ENCODE measurements at places on chromosomes 12 and 14. TPM values are rescaled to one million over a fixed set of nuclear protein-coding genes. Genes with fewer than 3 reads are reported as not detected.

Gene NKX2-1
- 148 TPM for polyA plus RNA-seq

Gene RACGAP1
- polyA plus RNA-seq: 37.9 TPM

Gene NKX2-8
- polyA plus RNA-seq: 0.11 TPM

DNA sequence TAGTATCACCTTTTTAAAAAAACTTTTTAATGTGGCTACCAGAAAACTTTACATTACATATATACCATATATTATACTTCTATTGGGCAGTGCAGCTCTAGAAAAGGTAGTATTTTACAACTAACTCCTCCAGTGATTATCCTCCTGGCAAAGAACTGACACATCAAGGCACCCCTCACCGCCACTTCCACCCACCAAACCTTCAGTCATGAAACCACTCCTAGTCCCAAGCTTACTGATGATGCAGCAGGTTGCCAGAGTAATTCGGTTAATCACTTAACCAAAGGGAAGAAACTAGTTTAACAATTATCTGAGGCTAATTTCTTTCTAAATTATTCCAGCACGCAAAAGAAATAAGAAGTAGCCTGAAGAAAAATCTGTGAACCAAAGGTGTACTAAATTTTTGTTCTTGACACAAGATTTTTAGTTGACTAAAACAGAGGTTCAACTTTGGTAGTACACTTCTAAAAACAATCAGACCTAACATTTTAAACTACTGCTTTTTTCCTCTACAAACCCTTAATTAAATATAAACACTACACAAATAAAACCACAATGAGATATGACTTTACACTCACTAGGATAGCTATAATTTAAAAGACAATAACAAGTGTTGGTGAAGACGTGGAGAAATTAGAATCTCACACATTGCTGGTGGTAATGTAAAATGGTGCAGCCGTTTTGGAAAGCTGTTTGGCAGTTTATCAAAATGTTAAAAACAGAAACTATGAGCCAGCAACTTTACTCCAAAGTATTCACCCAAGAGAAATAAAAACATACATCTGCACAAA, 16.7 kb downstream of the SPPL3 start:
- DNase-seq: no peak

DNA sequence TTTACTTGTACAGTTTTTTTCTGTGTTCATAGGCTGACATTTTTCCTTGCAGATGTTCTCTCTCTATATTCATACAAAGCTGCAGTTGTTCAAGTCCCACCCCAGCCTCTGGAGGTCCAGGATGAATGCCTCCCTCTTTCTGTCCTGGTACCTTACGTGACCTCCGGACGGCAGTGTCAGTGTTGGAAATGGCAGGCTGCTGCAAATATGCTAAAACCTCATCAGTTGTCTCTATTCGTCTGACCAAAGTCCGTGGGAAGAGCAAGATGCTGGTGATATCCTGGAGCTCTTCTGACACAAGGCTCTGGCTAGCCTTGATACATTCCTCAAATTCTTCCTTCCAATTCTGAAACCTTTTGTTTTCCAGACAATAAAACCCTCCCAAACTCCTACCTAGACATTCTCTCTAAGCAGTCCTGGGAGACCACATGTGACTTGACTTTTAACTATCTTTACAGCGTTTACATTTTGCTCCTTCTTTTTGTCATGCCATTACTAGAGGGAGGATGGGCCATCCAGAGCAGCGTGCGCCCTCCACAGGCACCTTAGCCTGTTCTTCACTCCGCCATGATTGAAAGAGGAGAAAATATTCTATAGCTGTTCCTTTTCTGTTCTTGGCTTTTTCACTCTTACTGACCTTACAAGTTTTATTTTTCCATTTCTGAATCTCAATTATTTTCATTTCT, 143.6 kb downstream of the RGS6 start:
- no peak for DNase-seq

GRCh38 chr12:101608301-101609133, 13.7 kb downstream of the MYBPC1 start:
- DNase-seq: peak; percentile 49

- no peak for DNase-seq
Observed at GRCh38 chr12:46904406-46905238, 78.8 kb upstream of the SLC38A4 start.

- no peak for DNase-seq
Observed at GRCh38 chr12:106885026-106885425, 70.7 kb upstream of the TMEM263 start.

All from right lung (tissue), 10 donors.